ENCODE measurements at places on chromosomes 1 and 21.

- DNase-seq = no peak
Observed at GRCh38 chr1:168980180-168980579, 126.3 kb upstream of the ATP1B1 start.

- no peak for DNase-seq
Observed at GRCh38 chr1:168627370-168627769, 51.0 kb downstream of the XCL1 start.

GRCh38 chr21:31346256-31346821 is 2.3 kb upstream of the TIAM1 start:
- no peak for DNase-seq

DNA sequence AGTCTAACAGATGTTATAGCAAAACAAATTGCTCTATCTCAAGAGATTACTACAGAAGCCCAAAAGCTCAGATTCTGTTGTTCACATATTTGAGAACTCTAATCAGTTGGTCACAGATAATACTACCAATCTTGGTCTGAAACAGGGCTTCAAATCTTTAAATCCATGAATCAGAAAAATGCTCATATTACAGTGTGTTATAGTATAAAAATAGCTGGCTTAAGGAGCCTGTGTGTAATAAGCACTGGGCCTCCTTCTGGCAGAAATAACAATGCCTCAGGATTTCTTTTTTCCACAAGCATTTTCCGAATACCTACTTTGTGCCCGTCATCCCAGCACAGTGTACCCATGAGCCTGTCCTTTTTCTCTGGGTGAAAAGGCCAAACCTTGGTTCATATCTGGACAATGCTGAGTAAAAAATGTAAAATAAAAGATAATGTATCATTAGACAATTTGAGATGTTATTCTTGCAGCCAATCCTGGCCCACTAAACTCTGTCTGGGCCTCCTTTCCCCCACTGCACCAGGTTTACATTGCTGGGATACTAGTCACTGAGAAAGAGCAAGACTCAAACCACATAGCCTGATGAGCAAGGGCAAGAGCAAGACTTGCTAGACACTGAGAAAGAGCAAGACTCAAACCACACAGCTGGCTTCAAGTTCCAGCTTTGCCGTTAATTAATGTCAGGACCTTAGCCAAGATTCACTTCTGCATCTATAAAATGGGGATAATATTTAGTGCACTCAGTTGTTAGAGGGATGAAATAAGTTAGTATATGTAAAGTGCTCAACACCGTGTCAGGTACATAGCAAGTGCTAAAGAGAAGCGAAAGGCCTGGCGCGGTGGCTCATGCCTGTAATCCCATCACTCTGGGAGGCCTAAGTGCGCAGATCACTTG is 17.0 kb upstream of the ADAR start:
- DNase-seq = no peak

GRCh38 chr1:21149855-21150432 is 26.8 kb downstream of the EIF4G3 start:
- peak; percentile 56 for DNase-seq

DNA sequence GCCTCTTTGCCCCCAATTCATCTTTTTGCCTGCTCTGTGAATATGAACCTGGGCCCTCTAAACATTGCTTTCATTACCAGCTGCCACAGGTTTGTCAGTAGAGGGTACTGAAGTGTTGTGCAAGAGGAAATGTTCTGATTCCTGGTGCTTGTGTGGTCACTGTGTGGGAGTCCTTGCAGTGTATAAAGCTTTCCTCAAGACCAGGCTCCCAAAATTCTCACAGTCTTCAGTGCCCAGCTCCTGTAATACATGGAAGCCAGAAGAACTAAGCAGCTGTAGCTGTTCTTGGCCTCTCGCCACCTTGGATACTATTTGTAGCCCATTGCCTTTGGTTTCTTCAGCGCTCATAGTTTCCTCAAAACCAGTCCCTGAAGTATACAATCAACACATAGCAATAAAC is 1046.2 kb downstream of the BRINP3 start:
- no peak for DNase-seq

DNA sequence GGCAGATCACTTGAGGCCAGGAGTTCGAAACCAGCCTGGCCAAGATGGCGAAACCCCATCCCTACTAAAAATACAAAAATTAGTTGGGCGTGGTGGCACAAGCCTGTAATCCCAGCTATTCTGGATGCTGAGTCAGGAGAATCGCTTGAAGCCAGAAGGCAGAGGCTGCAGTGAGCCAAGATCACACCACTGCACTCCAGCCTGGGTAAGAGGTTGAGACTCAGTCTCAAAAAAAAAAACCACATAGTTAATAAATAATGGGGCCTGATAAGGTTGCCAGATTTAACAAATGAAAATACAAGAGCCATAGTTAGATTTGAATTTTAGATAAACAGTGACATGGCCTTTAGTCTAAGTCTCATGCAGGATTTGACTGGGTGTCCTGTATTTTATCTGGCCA is 175.7 kb downstream of the ZZZ3 start:
- DNase-seq = no peak

DNA sequence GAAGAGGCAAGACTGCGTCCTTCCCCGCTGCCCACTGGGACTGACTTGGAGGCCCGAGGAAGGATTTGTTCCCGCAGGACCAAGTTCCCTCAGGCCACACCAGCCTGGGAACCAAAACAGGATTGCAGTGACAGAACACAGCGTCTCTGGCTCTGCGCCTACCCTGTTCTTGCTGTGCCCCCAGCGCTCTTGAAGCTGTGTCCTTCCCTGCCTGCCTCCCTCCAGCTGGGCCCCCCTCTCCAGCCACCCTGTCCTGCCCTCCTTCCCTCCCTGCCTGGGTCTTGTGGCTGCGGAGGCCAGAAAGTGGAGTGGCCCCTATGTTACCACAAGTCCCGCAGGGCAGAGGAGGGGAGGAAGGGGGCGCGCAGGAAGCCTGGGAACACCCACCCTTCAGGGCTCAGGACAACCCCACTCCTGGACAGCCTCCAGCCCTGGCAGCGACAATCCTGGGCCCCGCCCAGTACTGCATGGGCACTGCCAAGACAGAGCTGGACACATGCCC is 164.9 kb downstream of the DYRK1A start:
- DNase-seq = no peak

- DNase-seq = peak; percentile 56
Observed at GRCh38 chr1:11736746-11737639, 1.1 kb downstream of the AGTRAP start.

GRCh38 chr1:29831500-29832117 is 595.3 kb downstream of the PTPRU start:
- no peak for DNase-seq

DNA sequence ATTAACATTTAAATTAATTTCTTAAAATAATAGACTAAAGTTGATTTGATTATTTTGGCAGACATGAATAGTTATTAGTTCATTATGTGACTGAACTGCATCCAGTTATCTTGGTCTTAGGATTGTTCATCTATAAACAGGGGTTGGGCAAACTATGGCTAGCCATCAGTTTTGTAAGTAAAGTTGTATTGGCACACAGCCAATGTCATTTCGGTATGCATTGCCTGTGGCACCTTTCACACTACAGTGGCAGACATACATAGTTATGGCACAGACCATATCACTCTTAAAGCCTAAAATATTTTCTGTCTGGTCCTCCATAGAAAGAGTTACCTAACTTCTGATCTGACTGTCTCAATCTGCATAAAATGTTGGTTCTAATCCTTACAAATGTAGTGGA is 27.2 kb downstream of the ADGRL2 start:
- DNase-seq = no peak

- DNase-seq = no peak
Observed at GRCh38 chr1:97204468-97204867, 482.9 kb downstream of the PTBP2 start.

DNA sequence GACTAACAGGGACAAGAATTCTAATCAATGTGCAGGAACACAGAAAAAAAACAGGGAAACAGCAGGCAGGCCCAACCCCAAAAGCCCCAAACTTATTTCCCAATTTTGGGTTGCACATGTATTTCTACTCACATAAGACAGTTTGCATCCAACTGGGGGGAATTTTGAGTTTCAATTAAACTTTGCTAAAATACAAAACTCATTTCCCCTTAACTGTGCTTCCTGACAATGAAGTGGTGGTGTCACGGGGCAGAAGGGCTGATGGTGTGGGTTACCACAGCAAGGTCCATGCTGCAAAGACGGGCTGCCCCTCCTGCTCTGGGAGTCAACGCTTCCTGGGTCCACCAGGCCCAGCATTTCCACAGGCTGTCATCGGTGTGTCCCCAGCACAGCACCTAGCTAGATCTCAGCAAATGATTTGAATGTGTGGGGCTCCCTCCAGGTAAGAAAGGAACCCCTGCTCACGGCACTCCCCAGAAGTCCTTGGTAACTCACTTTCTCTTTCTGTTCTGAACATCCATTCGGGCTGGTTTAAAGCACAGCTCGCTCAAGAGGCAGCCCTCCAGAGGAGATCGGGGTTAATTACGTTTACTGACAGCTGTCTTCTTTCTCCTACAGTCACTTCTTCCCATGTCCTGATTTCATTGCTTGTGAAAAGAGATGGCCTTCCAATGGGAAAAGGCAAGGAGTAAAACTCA is 27.4 kb downstream of the HIVEP3 start:
- DNase-seq = peak; percentile 41

All from dermis blood vessel endothelial cell (primary cell).